Posterior vena cava (tissue), 2 donors: ENCODE measurements at places on chromosomes 6 and 20.

GRCh38 chr20:57622579-57623381 is 2.6 kb upstream of the ZBP1 start:
- DNase-seq = peak; percentile 83

DNA sequence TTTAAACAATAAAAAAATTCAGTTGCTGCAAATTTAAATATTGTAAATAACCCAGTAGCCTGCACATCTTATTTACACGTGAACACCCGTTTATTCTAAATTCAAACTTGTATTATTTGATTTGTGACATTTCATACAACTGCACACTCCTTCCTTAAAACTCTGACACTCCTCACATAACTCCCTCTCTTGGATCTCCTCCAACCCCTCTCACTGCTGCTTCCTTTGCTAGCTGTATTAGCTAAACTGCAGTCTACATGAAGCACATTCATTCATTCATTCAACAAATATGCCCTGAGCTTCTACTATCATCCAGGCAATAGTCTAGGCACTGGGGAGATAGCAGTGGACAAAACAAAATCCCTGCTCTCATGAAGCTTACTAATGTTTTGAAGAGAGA is 47.0 kb downstream of the FBXL4 start:
- DNase-seq = no peak

- no peak for DNase-seq
Measured at GRCh38 chr6:153099636-153100035, 31.4 kb downstream of the RGS17 start.

- DNase-seq = no peak
Measured at GRCh38 chr6:4388675-4389074, 253.3 kb upstream of the ECI2 start.

DNA sequence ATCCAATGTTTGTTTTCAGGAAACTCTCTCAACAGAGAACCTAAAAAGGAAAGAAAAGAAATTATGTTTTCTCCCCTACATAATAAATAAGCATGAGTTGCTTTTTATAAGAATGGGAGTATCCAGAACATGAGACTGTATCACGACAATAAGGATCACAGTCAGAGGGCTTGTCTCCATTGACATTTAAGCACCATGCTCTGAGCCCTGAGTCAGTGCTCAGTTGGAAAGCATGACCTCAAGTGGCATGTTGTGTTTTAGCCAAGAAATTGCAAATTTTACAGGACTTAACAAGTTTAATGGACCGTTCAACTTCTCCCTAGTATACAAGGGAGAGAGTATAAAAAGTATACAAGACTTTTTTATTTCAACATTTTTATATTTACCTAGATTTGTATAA is 431.6 kb downstream of the GJA1 start:
- DNase-seq = no peak

GRCh38 chr20:45963059-45964005 is 8.7 kb downstream of the ZNF335 start:
- DNase-seq = peak; percentile 74

GRCh38 chr6:34131326-34132290 is 14.3 kb downstream of the GRM4 start:
- no peak for DNase-seq

- DNase-seq = no peak
Measured at GRCh38 chr6:27091661-27092315, 155.7 kb upstream of the PRSS16 start.

- no peak for DNase-seq
Measured at GRCh38 chr6:38168699-38169098, 349.2 kb downstream of the ZFAND3 start.

GRCh38 chr6:32111424-32112066 is 2.4 kb upstream of the TNXB start:
- DNase-seq = no peak

DNA sequence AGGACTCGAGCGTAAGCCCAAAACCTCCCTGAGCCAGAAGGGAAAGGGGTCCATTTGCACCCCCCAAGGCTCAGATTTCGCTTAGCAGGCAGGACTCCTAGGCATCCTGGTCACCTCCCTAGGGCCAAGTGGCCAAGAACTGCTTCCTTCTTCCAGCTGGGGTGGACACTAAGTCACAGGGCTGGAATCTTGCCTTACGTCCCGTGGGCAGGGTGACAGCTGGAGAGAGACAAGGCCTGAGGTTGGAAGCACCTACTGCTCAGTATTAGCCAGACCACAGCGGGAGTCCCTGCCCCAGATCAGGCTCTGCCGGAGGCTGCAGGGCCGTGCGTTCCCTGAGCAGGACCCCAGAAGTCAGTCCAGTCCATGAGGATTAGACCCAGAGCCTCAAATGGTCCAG is 19.7 kb downstream of the LAMA5 start:
- DNase-seq = no peak

DNA sequence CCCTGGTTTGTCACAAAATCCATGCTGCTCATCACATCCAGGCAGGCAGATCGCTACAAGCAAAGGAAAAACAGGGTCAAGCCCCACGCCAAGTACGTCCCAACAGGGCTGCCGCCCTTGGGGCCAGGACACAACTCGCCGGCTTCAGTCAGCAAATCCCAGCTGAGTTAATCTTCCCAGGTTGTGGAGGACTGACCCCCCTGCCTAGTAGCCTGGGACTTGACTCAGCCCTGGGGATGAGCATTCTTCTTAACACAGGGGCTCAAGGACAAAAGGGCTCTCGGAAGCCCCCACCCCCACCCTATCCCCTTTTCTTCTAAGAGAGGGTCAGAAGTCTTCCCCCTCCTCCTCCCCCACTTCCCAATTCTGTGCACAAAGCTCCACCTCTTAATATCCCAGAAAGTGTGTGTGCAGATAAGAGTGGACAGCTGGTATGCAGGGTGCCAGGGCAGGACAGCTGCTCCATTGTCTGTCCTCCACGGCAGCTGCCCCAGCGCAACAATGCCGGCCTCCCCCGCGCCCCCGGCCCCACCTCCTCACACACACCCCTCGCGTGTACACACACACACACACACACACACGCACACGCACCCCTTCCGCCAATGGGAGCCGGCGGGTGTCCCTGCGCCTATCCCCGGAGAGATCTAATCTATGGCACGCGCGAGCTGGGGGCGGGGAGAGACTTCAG is 4.5 kb downstream of the DLL1 start:
- DNase-seq = no peak

- DNase-seq = no peak
Measured at GRCh38 chr6:42764911-42765648, 16.8 kb upstream of the BICRAL start.

- DNase-seq = peak; percentile 47
Measured at GRCh38 chr6:43733471-43734293, 36.3 kb upstream of the VEGFA start.

DNA sequence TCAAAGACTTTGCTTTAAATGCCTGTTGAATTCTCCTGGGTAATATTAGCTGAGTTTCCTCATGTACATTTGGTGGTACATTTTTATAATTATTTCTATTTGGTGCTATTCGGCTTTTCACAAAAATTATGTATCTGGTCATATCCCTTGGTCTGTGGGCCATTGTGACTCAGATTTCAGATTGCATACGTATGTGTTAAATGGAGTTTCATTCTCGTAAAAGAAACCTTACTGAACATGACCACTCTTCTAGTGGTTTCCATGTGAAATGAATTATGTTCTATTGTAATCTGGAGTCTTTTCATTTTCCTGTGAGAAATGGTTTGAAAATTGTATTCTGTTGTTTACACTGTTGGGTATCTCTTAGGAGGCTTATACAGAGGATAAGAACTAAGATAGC is 386.2 kb upstream of the FLRT3 start:
- no peak for DNase-seq

GRCh38 chr6:5115168-5115567 is 30.0 kb downstream of the PPP1R3G start:
- DNase-seq = no peak

GRCh38 chr6:128491610-128492206 is 28.7 kb downstream of the PTPRK start:
- no peak for DNase-seq

DNA sequence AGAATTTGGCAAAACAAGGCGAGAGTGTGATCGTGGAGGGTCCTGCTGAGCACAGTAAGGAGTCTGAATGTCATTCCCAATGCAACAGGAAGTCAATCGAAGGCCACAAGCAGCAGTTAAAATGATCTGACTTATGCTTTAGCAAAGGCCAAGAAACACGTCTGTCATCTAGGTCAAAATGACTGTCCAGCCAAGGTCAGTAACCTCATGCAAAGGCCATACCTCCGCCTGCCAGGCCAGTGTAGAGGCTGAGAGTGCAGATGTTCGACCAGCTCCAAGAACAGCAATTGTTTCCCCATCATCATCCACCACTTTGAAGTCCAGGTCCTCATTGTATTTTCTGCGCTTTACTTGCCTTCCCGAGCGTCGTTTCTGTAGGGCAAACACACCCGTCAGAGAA is 105.6 kb downstream of the CHD6 start:
- no peak for DNase-seq

DNA sequence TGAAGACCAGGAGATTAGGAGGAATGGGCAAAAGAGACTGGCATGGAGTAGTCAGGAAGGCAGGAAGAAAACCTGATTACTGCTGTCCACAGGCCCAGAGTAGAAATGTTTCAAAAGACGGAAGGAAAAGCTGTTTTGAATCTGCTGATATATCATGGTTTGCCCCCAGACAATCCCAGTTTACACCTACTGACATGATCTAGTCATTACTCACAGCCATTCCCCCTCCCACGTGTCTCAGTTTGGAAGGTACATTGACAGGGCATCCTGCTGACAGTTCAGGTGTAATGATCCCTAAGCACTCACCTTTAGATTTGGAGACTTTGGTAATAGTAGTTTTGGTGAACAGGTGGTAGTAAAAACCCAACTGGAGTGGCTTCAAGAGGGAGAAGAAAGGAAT is 9.8 kb upstream of the TXNDC5 start:
- no peak for DNase-seq

DNA sequence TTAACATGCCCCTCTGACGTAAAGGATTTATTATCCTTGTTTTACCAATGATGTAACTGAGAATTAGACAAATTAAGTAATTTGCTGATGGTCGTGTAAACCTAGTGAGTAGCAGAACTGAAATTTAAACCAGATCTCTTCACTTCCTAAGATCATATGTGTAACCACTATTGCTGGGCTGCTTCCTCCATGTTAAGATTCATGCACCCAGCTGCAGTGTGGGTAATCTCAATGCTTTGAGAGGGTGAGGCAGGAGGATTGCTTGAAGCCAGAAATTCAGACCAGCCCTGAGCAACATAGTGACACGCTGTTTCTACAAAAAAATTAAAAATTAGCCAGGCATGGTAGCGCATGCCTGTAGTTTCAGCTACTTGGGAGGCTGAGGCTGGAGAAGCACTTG is 97.9 kb downstream of the L3MBTL3 start:
- no peak for DNase-seq

GRCh38 chr6:85458184-85458583 is 8.3 kb downstream of the NT5E start:
- DNase-seq = no peak

DNA sequence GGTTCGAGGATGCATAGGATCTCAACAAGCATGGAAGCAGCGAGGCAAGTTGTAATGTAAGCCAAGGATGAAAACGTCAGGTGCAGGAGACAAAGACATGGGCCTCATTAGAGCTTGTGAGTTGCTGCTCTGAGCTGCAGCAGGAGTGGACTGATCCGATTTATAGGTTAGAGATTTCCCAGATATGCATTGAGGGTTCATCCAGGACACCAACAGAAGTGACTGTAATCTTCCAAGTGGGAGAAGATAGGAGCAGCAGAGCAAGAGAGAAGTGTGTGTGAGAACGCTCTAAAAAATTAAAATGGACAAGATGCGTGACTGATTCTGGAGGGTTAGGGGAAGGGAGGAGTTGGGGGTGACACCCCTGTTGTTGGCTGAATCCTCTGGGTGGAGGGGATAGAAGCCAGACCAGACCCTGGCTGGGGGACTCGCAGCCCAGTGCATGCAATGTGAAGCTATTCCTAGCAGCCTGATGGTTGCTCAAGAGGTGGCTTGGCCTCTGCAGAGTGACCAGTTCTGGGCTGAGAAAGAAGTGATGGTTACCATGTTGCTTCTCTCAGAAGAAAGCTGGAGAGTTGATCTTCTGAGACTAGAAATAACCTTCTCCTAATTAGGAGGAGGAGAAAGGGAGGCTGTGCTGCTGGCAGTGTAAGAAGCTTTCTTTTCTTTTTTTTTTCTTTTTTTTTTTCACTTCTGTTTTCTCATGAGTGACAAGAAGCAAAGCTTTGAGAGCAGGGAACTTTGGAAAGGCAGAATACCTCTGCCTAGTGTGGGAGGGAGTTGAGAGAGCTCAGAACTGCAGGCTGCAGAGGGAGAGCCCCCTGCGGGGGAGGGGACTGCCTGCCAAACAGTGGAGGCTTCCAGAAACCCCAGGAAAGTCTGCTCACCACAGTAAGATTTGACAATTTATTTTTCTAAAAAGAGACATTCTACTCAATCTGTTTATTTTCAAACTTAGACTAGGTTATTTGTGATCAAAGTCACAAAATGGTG is 116.9 kb downstream of the SLX4IP start:
- no peak for DNase-seq

GRCh38 chr20:51978070-51978501 is 175.8 kb upstream of the SALL4 start:
- DNase-seq = no peak

GRCh38 chr20:36117638-36118037 is 36.9 kb upstream of the EPB41L1 start:
- no peak for DNase-seq

DNA sequence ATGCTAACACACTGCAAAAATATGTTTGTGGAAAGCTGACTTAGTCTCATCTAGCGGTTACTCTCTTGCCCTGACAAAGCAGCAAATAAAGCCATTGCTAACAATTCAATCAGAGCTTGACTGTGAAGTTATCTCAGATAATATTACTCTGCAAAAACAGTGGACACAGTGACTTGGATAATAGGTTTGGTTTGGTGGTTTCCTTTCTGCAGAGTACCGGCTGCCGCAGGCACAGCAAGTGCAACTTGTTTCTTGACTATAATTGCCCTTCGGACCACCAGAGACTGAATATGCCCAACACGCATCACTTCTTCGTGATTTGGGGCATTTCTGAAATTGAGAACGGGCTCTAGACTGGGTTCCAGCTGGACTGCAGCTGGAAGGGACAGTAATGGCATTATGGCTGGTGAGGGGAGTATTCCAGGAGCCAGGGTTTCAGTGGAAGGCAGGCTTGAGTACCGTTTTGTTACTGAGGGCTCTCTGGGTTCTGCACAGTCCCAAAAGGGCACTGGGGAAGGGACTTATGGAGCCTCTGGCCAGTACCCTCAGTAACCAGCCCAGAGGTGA is 40.0 kb downstream of the DSTN start:
- peak; percentile 35 for DNase-seq

GRCh38 chr20:60695226-60696000 is 556.6 kb upstream of the CDH4 start:
- DNase-seq = no peak

- no peak for DNase-seq
Measured at GRCh38 chr20:2136275-2136674, 34.6 kb downstream of the STK35 start.

DNA sequence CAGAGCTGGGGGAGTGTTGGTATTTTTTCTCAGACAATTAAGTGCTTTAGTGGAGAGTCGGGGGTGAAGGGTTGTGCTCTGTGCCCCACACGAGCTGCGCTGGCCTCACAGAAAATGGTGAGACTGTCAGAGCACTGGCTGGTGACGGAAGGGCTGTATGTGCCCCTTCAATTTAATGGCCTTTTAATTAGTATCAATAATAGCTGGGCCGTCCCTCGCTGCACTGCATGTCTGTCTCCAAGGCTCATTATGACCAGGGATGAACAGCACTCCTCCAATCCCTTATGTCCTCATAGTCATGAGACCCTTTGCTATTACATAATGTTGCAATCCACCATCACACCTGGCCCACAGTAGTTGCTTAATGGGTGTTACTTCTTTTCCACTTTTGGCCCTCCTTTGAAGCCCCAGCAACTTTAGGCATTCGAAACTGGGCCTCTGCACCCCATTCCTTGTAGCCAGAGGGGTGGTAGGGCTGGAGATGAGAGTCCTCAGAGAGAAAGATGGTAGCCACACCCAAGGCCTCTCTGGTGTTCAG is 9.5 kb upstream of the RALY start:
- DNase-seq = no peak
